ENCODE measurements at places on chromosomes 5 and 9. TPM values are rescaled to one million over a fixed set of nuclear protein-coding genes. Genes with fewer than 3 reads are reported as not detected.

IL5 gene
- polyA plus RNA-seq, result not detected

BAAT gene
- polyA plus RNA-seq, result not detected

RAI14 gene
- not detected for polyA plus RNA-seq

- no peak for DNase-seq
Measured at GRCh38 chr5:33445798-33446197, 5.0 kb downstream of the TARS1 start.

DNA sequence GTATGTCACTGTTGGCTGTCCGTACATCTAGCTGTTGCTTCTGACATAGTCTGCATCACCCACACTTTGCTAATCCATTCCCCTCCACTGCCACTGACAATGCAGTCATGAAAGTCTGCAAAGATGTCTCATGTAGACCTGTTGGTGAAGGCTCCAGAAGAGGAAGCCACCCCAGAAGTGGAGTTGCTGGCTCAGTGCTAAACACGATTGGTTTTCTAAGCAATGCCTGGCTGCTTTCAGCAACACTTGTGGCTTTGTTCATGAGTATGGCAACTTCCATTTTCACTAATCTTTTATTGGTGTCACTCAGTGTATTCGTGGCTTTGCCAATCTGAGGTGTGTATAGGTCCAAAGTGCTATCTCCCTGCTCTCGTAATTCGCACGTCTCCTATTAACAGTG, 288.1 kb downstream of the GADD45G start:
- no peak for DNase-seq

- DNase-seq, result no peak
Measured at GRCh38 chr5:38163636-38164237, 94.6 kb upstream of the EGFLAM start.

DNA sequence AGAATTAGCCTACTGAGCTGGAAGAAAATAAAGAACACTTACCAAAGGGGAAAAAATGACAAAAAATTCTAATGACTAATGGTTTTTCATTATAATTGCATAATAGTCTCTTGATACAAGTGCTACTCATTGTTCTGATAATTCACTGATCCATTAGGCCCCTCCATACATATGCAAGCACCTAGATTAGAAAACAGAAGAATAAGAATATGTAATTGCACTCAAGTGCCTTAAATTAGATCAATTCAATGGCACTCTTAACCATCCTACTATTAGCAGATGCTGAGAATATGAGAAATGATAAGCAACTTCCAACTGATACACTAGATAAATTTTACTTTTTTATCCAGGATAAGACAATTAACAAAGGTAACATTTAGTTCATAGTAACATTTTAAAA, 440.9 kb upstream of the C9orf72 start:
- no peak for DNase-seq

DNA sequence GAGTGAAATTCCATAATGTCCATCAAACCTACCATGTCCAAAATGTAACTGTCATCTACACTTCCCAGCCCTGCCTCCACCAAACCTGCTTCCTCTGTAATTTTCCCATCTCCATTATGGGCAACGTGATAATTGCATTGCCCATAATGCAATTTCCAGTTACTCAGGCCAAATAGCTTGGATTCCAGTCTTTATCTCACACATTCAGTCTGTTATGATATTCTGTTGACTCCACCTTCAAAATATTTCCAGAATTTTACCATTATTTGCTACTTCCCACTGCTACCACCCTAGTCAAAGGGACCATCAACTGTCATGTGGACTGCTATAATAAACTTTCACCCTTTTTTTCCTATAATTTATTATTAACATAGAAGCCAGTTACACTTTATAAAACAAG, 256.0 kb downstream of the CWC27 start:
- DNase-seq, result no peak

DNA sequence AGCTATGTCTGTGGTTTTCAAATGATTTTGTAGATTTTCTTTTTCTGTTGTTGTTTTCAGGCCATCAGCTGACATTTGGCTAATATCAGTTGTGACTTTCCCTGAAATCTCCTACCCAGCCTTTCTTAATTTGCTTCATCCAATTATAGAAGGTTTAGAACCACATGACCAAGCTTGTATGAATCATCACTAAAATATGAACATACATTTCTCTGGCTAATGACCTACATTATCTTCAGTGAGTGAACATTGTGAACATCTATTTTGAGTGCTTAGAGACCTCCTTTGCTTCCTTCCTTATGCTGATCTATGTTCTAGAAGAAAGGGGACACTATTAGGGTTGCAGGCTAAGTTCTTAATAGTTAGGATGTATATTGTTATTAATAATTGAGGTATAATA, 532.5 kb downstream of the RAB3C start:
- DNase-seq, result no peak
